Naive thymus-derived CD4-positive, alpha-beta T cell (primary cell): ENCODE measurements at places on chromosomes 1 and 21.

DNA sequence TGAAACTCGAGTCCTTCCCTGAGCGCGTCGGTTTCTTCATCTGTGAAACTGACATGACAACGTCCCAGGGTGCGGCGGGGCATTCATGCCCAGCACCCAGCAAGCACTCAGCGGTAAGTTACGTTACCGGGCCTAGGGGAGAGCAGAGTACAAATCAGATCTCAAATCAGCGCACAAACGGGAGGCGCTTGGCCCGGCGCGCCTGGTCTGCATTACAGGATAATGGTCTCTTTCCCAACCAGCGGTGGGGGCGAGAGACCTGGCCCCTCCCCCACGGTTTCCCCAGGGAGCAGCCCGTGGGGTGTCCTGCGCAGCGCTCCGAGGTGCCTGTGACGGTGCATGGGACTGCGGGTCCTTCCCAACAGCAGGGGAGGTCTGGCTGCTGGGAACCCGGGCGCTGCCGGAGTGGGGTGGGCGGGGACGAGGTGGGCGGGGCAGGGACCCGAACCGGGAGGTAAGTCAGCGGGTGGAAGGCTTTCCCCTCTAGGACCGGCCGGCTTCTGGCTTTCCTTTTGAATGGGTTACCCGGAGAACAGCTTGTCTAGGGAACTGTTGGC, 1.0 kb downstream of the TMEM51 start:
- DNase-seq = no peak

DNA sequence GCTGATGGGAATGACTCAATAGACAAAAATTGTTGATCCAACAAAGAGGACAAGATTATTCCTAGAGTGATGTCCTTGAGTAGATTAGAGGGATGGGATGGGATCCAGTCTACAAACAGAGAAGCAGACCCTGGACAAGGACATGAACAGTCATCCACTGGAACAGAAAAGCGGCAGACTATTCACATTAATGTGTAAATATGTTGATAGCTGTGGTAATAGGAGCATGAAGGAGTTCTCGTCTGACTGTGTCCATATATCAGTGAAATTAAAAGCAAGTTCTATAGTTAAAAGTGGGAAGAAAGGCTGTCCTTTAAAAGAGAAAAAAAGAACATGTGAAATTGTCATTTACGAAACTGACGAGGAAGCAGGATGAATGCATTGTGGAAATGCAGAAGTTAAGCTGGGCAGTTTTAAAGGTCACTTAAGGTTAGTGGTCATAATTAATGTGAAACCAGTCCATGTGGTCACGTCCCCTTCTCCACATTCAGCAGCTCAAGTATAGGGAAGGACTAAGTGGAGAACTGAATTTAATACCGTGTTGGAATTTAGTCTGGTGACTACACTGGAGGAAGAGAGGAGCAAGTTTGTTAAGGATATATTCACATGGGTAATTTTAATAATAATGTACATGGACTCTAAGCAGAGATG, 62.1 kb downstream of the PIK3R3 start:
- no peak for DNase-seq

DNA sequence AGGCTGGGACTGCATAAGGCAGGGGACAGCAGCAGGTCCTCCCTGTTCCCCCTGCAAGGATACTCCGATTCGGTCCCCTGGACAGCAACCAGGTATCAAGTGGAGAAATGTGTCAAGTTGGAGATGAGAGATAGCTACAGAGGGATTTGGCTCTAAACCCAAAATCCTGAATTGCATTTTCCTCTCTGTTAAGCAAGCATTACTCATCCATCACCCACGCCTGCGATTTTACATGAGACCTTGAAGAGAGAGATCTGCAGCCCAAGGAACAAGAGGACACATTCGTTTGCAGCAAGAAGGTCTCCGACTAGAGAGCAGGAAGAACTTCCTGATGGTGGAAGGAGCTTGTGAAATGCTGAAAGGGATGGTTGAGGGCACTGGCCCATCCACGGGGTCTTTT, 21.9 kb downstream of the SYT2 start:
- DNase-seq = no peak

DNA sequence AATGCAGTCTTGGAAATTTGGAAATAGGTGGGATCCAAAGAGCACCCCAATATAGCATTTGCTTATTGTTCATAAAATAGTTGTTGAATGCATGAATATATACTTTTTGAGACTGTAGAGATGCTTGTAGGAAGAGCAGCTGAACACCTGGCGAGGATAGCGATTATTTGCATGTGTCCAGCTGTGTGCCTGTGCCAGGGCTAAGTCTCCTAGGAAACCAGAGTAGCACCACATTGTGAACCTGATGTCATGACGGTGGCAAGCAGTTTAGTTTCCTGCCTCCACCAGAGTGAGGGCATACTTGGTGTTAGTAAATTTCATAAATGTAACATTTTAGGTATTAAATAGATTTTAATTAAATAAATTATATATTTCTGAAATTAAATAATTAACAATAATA, 37.3 kb upstream of the IRF2BP2 start:
- no peak for DNase-seq

- DNase-seq = no peak
Measured at GRCh38 chr1:116949213-116949985, 39.7 kb downstream of the PTGFRN start.

GRCh38 chr1:174818951-174819350, 180.8 kb upstream of the CACYBP start:
- DNase-seq = no peak

DNA sequence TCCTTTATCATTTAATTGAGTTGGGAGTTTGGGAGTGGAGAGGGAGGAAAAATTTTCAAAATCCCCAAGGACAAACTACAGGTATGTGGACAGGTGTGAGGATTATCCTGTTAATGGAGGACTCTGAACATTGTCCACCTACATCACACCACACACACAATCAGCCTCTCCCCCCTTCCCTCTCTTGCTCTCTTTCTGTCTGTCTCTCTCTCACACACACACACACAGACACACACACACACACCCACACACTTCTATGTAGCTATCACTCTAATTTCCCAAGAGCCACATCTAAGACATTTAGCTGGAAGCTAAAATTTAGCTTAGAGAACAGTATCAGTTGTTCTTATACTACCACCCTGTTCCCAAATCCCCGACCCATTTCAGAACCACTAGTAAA, 1.5 kb downstream of the S100A8 start:
- DNase-seq = no peak
